Activated B cell treated with CpG ODN at 0.5 μM for 24 hours (primary cell): ENCODE measurements at places on chromosomes 11 and 22. TPM values are rescaled to one million over a fixed set of nuclear protein-coding genes. Genes with fewer than 3 reads are reported as not detected.

DNAJB7 gene
- total RNA-seq, result not detected in 2 replicates

DDX17 gene
- 533 and 612 TPM in 2 replicates for total RNA-seq

MMP13 gene
- not detected in 2 replicates for total RNA-seq

MYEOV gene
- 0.62 TPM in 1 of 2 replicates, not detected in the other for total RNA-seq

FGF3 gene
- not detected in 2 replicates for total RNA-seq

YPEL1 gene
- 3.0 and 4.1 TPM in 2 replicates for total RNA-seq

OR56A1 gene
- not detected in 2 replicates for total RNA-seq

- H3K27ac ChIP-seq, result peak overlapping the region; percentile 76
- no peak for DNase-seq
- H3K4me3 ChIP-seq, result peak overlapping the region; percentile 86
- no peaks in the 10 kb centered on the region for H3K27me3 ChIP-seq
- H3K4me1 ChIP-seq, result peaks cover 44% of the 10 kb centered on the region
- H3K36me3 ChIP-seq, result no peaks in the 10 kb centered on the region
Measured at GRCh38 chr22:31083923-31084810, 3.0 kb downstream of the SMTN start.

- H3K27me3 ChIP-seq, result no peaks in the 10 kb centered on the region
- no peak for DNase-seq
Measured at GRCh38 chr22:38243007-38243765, 29.6 kb downstream of the TMEM184B start.

DNA sequence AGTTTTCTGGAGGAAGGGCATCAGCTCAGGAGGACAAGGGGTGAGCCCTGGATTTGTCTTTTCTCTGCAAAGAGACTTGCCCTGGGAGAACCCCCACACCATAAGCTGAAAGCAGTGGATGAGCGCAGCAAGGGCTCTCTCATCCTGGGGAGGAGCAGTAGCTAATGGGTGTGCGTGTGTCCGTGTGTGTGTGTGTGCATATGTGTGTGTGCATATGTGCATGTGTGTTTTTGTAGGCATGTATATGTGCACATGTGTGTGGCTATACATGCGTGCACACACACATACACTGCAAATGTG lies 45.3 kb downstream of the SMIM38 start:
- DNase-seq, result no peak
- H3K27me3 ChIP-seq, result peaks cover 3% of the 10 kb centered on the region
- no peaks in the 10 kb centered on the region for H3K36me3 ChIP-seq
- H3K27ac ChIP-seq, result no peak overlapping the region
- no peak overlapping the region for H3K4me3 ChIP-seq
- no peaks in the 10 kb centered on the region for H3K4me1 ChIP-seq

DNA sequence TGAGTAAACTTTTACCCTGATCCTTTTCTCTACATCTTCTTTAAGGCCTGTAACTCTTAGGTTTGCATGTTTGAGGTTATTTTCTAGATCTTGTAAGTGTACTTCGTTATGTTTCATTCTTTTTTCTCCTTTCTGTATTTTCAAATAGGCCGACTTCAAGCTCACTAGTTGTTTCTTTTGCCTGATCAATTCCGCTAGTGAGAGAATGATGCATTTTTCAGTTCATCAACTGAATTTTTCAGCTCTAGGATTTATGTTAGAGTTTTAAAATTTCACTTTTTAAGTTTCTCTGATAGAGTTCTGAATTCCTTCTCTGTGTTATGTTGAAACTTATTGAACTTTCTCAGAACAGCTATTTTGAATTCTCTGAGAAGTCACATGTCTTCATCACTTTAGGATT lies 55.5 kb upstream of the NARS2 start:
- H3K36me3 ChIP-seq, result peaks cover 4% of the 10 kb centered on the region
- peaks cover 16% of the 10 kb centered on the region for H3K27me3 ChIP-seq
- no peak overlapping the region for H3K4me3 ChIP-seq
- no peak overlapping the region for H3K27ac ChIP-seq
- no peaks in the 10 kb centered on the region for H3K4me1 ChIP-seq
- DNase-seq, result no peak

- H3K36me3 ChIP-seq, result no peaks in the 10 kb centered on the region
- no peak for DNase-seq
- no peaks in the 10 kb centered on the region for H3K4me1 ChIP-seq
- H3K27me3 ChIP-seq, result peaks cover 29% of the 10 kb centered on the region
Measured at GRCh38 chr11:1928470-1928890, 9.0 kb downstream of the TNNT3 start.

- H3K27me3 ChIP-seq, result no peaks in the 10 kb centered on the region
- DNase-seq, result no peak
- no peak overlapping the region for H3K4me3 ChIP-seq
- H3K27ac ChIP-seq, result no peak overlapping the region
- peaks cover 6% of the 10 kb centered on the region for H3K36me3 ChIP-seq
Measured at GRCh38 chr11:118415739-118416068, 14.3 kb downstream of the ATP5MG start.

DNA sequence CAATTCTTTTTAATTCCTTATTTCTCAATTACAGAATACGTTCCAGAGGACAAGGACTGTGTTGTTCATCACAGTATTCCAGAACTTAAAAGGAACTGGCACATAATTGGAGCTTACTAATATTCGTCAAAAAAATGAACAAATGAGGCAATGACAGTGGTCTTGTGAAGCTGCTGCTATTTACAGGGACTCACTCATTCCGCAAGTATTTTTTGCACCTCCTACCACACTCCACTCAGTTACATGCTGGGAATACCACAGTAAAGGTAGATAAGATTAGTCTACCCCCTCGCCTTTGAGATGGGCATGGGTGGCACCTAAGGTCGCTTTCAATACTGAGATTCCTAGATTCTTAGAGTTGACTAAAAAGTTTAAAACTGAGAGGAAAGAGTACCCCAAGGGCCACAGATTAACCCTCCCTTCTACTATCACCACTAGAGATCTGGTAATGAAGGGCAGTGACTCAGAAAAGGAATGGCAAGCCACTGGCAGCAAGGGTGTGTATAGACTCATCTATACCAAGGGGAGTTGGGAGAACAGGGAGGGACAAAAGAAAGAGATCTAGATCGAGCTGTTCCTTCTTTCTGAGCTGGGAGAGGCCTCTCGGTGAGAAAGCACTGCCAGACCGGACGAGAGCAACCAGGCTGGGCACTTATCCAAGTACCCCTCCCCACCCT lies 85.0 kb downstream of the RPL27A start:
- no peak overlapping the region for H3K27ac ChIP-seq
- H3K36me3 ChIP-seq, result no peaks in the 10 kb centered on the region
- no peaks in the 10 kb centered on the region for H3K27me3 ChIP-seq
- H3K4me1 ChIP-seq, result no peaks in the 10 kb centered on the region
- DNase-seq, result no peak

DNA sequence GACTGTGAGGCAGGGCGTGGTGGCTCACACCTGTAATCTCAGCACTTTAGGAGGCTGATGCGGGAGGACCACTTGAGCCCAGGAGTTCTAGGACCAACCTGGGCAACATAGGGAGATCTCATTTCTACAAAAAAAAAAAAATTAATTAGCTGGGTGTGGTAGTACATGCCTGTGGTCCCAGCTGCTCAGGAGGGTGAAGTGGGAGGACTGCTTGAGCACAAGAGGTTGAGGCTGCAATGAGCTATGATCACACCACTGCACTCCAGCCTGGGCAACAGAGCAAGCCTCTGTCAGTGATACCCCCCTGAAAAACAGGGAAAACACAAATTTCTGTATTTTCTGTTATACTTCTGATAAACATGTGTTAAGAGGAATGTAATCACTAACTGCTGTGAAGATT lies 57.8 kb upstream of the ARHGAP32 start:
- H3K4me1 ChIP-seq, result peaks cover 4% of the 10 kb centered on the region
- H3K27me3 ChIP-seq, result no peaks in the 10 kb centered on the region
- H3K27ac ChIP-seq, result no peak overlapping the region
- no peaks in the 10 kb centered on the region for H3K36me3 ChIP-seq
- H3K4me3 ChIP-seq, result no peak overlapping the region

DNA sequence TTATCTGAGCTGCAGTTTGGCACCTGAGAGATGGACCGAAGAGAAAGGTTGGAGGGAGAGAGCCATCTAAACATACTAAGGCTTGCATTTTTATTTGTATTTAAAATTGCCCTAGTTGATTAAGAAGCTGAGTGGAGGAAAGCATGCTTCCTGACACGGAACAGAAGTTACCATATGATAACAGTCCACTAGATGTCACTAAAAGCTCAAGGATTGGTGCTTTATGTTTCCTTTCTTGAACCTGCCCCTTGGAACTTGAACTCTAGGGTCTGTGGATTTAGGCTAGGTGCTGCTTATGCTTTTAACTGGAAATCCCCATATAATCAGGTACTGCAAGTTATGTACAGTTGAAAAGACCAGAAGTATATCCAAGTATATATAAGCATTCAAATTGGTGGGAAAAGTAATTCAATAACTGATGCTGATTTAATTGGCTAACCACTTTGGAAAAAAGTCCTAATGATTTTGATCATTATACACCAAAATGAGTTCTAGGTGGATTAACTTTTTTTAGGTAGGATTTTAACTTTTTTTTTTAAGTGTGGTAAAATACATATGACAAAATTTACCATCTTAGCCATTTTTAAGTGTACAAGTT lies 9.5 kb downstream of the RBMXL2 start:
- H3K27ac ChIP-seq, result no peak overlapping the region
- peaks cover 9% of the 10 kb centered on the region for H3K27me3 ChIP-seq
- H3K36me3 ChIP-seq, result no peaks in the 10 kb centered on the region

DNA sequence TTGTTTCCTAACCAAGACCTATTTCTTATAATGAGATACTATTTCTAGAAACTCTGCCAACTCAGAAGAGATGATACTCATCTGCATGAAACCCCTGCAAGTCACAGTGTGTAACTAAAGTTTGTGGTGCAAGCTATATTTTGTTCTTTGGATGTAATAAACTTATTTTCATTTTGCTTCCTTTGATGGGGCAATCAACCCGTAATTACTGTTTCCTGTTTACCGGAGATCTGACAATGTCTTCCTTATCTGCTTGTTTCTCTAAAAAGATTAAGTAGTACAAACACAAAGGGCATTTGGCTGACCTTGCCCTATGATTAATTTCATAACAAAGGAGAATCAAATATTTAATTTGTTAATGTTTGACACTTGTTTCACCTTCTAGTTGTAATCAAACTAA lies 846.6 kb upstream of the ANO3 start:
- H3K4me3 ChIP-seq, result no peak overlapping the region
- DNase-seq, result no peak
- H3K27me3 ChIP-seq, result no peaks in the 10 kb centered on the region

DNA sequence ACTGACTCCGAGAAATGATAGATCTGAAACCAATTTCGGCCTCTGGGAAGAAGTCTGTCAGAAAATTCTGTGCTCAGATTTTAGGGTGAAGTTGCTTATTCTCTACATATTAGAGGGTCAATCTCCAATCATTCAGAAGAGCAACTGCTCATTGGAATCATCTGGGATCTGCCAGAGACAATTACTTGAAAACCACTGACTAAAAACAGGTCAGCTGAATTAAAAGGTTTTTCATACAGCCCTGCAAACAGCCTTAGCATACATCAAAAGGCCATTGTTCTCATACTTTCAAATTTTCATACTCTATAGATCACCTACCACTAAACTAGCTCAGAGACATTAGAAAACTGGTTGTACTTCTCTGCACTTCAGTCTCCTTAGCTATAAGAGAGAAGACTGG lies 289.7 kb upstream of the PITPNB start:
- no peaks in the 10 kb centered on the region for H3K36me3 ChIP-seq
- H3K27ac ChIP-seq, result no peak overlapping the region
- no peaks in the 10 kb centered on the region for H3K4me1 ChIP-seq
- peaks cover 4% of the 10 kb centered on the region for H3K27me3 ChIP-seq
- no peak for DNase-seq

GRCh38 chr11:115764176-115764575 lies 260.0 kb upstream of the CADM1 start:
- H3K27ac ChIP-seq, result no peak overlapping the region
- no peaks in the 10 kb centered on the region for H3K36me3 ChIP-seq
- peaks cover 16% of the 10 kb centered on the region for H3K27me3 ChIP-seq
- H3K4me1 ChIP-seq, result no peaks in the 10 kb centered on the region
- no peak for DNase-seq

- no peaks in the 10 kb centered on the region for H3K36me3 ChIP-seq
- H3K27me3 ChIP-seq, result peaks cover 5% of the 10 kb centered on the region
- no peak overlapping the region for H3K4me3 ChIP-seq
Measured at GRCh38 chr11:69392104-69392653, 89.3 kb upstream of the LINC01488 start.

DNA sequence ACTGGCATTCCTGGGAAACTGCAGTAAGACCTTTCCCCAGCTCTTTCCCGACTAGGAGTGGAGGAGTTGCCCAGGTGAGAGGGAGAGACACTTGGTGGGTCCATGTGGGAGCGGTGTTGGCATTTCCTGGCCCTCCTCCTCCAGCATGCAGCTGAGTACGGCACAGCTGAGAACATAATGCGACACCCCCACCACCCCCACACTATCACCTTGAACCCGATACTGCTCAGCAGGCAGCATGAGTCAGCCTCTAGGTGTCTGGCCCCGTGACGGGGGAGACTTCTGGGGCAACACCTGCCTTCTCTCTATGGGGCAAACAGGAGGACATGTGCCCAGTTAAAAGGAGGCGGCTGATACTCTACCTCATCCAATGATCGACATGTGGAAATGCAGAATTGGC lies 64.4 kb downstream of the PKNOX2 start:
- no peaks in the 10 kb centered on the region for H3K36me3 ChIP-seq
- no peaks in the 10 kb centered on the region for H3K4me1 ChIP-seq
- H3K27me3 ChIP-seq, result peaks cover 13% of the 10 kb centered on the region
- H3K4me3 ChIP-seq, result no peak overlapping the region

DNA sequence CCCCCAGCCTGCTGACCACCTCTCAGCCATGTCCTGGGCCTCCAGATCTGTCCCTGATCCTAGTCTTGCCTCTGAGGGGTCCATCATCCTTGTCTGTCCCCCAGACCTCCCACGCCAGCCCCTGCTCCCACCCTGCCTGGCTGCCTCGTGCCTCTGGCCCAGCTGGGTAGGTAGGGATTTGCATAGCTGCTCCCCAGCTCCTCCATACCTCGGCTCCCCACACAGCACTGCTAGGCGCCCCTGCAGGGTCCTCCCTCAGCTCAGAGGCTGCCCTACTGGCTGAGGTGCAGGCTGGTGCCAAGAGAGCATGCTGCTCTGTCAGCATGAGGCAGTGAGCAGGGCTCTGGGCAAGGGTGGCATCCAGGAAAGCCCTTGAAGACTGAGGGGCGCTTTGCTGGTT lies 47.7 kb downstream of the NFAM1 start:
- H3K36me3 ChIP-seq, result no peaks in the 10 kb centered on the region
- no peak overlapping the region for H3K27ac ChIP-seq
- no peak overlapping the region for H3K4me3 ChIP-seq
- DNase-seq, result no peak
- peaks cover 6% of the 10 kb centered on the region for H3K27me3 ChIP-seq

GRCh38 chr11:116221351-116221750 lies 551.4 kb downstream of the BUD13 start:
- no peaks in the 10 kb centered on the region for H3K36me3 ChIP-seq
- no peaks in the 10 kb centered on the region for H3K27me3 ChIP-seq
- no peak for DNase-seq
- H3K4me3 ChIP-seq, result no peak overlapping the region
- no peak overlapping the region for H3K27ac ChIP-seq

- H3K4me3 ChIP-seq, result no peak overlapping the region
- H3K4me1 ChIP-seq, result no peaks in the 10 kb centered on the region
- H3K36me3 ChIP-seq, result peaks cover 6% of the 10 kb centered on the region
- peak; percentile 46 for DNase-seq
- H3K27ac ChIP-seq, result no peak overlapping the region
- peaks cover 15% of the 10 kb centered on the region for H3K27me3 ChIP-seq
Measured at GRCh38 chr11:45233121-45233803, 52.9 kb downstream of the SYT13 start.

GRCh38 chr11:6745465-6746015 lies 26.2 kb downstream of the OR2AG2 start:
- no peaks in the 10 kb centered on the region for H3K27me3 ChIP-seq
- peaks cover 17% of the 10 kb centered on the region for H3K36me3 ChIP-seq
- no peak overlapping the region for H3K27ac ChIP-seq
- no peak overlapping the region for H3K4me3 ChIP-seq
- DNase-seq, result no peak
